ENCODE measurements at places on chromosomes 12 and 14. TPM values are rescaled to one million over a fixed set of nuclear protein-coding genes. Genes with fewer than 3 reads are reported as not detected.

GRCh38 chr14:50864946-50865345 lies 6.9 kb upstream of the ABHD12B start:
- H3K36me3 ChIP-seq = no peaks in the 10 kb centered on the region
- peaks cover 33% of the 10 kb centered on the region for H3K27me3 ChIP-seq
- no peak overlapping the region for H3K4me3 ChIP-seq
- DNase-seq = no peak

- H3K4me1 ChIP-seq = no peaks in the 10 kb centered on the region
- H3K4me3 ChIP-seq = no peak overlapping the region
- H3K36me3 ChIP-seq = no peaks in the 10 kb centered on the region
- no peak overlapping the region for H3K27ac ChIP-seq
- H3K27me3 ChIP-seq = peaks cover 15% of the 10 kb centered on the region
- DNase-seq = no peak
These were observed 22.3 kb upstream of the SSPN start for GRCh38 chr12:26172946-26173552.

- peaks cover 2% of the 10 kb centered on the region for H3K27me3 ChIP-seq
- H3K36me3 ChIP-seq = no peaks in the 10 kb centered on the region
These were observed 95.8 kb upstream of the ARID2 start for GRCh38 chr12:45633733-45634132.

MCRS1 gene
- total RNA-seq = 94.4 TPM

TAS2R13 gene
- total RNA-seq = 1.2 TPM

PPP1R13B gene
- 40.3 TPM for total RNA-seq

LMNTD1 gene
- total RNA-seq = not detected

Measured in naive thymus-derived CD8-positive, alpha-beta T cell (primary cell).